ENCODE measurements at places on chromosomes 16 and 17.

GRCh38 chr17:44797802-44798201 lies 32.3 kb downstream of the GJC1 start:
- DNase-seq, result no peak

DNA sequence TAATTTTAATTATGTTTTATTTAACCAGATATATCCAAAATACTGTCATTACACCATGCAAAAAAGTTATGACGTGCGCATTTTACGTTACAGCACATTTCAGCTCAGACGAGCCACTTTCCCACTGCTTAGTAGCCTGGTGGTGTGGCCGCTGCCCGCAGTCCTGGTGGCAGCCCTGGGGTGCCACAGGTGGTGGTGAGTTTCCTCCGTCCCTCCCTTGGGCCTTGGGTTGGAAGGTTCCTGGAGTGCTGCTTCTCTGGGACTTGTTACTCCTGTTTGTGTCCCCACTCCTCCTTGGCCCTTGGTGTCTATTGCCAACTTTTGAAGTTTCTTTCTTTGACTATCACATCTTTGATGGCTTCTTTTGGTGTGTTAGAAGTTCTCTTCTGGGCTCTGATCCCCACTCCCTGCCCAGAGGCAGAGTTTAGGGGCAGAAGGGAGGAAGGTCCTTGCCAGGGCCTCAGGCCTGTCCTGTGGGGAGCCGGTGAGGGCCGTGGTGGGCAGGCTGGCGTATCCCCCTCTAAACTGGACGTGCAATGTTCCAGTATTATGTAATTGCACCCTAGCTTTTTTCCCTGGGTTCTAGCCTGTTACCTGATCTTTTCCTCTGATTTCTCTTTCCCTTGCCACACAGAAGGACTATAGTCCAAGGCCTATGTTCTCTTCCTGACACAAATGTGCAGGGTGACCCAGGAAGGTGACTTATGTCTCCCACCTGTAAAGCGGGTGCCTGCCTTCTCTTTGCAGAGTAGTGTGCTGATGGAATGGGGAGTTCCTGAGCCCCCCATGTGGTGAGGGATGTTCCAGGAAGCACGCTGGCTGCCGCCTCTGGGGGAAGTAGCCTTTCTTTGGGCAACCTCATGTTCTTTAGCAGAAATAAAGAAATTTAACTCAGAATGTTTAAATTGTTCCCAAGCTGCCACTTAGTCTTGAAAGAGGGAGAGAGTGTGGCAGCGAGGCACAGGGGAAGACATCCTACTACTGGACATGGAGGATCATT lies 8.4 kb downstream of the MPRIP start:
- no peak for DNase-seq

GRCh38 chr17:77471984-77472461 lies 331.3 kb downstream of the SEC14L1 start:
- no peak for DNase-seq

- no peak for DNase-seq
These were observed 12.9 kb downstream of the CIITA start for GRCh38 chr16:10889855-10890254.

- no peak for DNase-seq
These were observed 8.9 kb upstream of the ULK2 start for GRCh38 chr17:19876529-19877161.

GRCh38 chr16:58096249-58096648 lies 32.9 kb downstream of the CFAP20 start:
- no peak for DNase-seq

GRCh38 chr16:73217654-73218053 lies 169.7 kb upstream of the ZFHX3 start:
- no peak for DNase-seq

Measured in GM04504 (cell line).